ENCODE measurements at places on chromosomes 12 and 14. TPM values are rescaled to one million over a fixed set of nuclear protein-coding genes. Genes with fewer than 3 reads are reported as not detected.

Gene ANKLE2
- total RNA-seq: 16.9 TPM

Gene ATF7IP
- total RNA-seq: 38.8 TPM

DNA sequence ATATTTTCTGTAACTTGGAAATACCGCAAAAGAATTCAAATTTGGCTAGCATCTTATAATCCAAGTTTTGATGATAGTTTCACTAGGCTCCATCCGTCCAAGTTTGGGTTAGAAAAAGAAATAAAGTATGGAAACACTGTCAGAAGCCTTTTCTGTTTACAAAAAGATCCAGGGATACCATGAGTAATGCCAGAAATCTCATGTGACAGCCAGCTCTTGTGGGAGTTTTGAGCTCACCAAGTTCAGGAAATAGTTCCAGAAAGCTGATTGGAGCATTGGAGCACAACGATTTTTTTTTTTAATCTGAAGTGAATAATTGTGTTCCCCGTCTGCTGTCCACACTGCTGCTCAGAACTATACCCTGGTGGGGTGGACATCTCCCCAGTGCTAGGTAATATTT is 229.7 kb upstream of the NPAS3 start:
- DNase-seq: no peak

DNA sequence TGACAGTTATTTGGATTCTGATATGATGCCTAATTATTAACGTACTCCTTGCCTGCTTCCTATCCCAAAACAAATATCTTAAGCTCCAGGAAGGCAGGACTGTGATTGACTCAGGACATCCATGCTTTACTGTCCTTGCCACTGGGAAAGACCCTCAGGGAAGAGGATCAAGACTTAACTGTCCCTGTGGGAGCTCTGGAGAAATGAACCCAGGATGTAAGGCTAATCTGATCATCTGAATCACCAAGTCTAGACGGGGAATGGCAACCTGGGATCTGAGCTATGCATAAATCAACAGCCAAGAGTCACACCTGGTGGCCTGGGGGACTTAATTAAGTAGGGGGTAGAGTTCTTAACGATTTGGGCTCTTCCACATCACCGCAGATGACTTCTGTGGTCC is 153.2 kb upstream of the BCL2L14 start:
- DNase-seq: no peak

DNA sequence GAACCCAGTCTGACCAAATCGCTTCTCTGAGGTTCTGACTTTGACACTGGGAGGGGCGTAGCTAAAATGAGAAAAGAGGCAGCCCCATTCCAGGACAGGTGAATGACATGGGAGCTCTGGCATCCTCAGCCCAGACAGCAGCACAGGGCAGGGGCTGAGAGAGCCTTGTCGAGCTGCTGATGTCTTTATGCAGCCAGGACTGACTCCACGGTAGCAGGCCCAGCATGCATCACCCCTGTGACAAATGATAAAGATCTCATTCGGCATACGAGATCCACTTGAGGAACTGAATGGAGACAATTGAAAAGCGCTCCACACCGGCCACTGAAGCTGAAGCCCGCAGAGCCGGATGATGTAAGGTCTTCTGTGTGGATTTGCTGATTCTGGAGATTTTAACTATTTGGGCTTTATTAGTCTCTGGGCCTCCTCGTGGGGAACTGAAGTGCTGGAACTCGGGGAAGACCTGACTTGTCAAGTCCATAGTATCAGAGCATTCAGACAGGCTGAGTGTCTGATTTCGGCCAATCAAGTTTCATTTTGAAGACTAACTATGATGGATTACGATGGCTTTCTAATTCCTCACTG is 56.9 kb upstream of the MAP1LC3B2 start:
- no peak for DNase-seq

Measured in left lobe of liver (tissue), 2 donors.